ENCODE measurements at places on chromosomes 11 and 22.
A peak's percentile ranks its signal among the peaks of the same experiment; 100 is the strongest.

GRCh38 chr11:130535520-130535919, 87.1 kb downstream of the ADAMTS15 start:
- H3K27ac ChIP-seq = no peak overlapping the region
- H3K27me3 ChIP-seq = no peaks in the 10 kb centered on the region
- ATAC-seq = no peak
- no peaks in the 10 kb centered on the region for H3K36me3 ChIP-seq
- H3K4me1 ChIP-seq = no peaks in the 10 kb centered on the region

DNA sequence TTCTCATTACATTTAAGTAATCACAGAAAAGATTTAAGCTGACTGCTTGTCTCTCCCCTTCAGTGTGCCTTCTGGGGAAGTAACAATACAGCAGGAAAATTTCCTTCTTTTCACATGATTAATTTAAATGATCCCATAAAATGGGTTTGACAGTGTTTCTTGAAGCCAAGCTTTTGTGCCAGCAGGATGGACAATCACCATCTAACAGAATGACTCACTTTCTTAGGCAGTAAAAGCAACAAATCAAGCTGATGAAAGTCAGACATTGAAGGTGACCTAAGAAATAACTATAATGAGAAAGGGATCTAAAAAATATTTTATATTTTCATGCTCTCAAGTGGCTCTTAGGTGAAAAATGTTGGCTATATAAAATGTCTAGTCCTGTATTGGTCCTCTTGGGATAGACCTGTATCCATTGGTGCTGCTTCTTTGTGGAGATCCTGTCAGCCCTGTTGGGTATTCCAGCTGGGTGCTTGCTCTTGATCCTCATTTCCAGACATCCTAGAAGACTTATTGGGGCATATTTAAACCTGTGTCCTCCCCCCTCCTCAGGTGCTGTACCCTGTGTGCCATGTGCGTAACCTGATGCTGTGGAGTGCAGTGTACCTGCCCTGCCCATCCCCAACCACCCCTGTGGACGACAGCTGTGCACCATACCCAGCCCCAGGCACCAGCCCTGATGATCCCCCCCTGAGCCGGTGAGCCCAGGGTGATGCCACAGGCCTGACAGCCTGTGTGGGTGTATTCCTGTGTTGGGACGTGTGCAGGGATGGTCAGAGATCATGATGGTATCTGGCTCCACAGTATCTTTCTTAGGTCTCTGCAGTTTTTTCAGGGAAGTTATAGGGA, 62.7 kb upstream of the HORMAD2 start:
- no peaks in the 10 kb centered on the region for H3K4me1 ChIP-seq
- H3K27me3 ChIP-seq = no peaks in the 10 kb centered on the region
- H3K4me3 ChIP-seq = no peak overlapping the region
- no peak overlapping the region for H3K27ac ChIP-seq
- no peak for ATAC-seq

DNA sequence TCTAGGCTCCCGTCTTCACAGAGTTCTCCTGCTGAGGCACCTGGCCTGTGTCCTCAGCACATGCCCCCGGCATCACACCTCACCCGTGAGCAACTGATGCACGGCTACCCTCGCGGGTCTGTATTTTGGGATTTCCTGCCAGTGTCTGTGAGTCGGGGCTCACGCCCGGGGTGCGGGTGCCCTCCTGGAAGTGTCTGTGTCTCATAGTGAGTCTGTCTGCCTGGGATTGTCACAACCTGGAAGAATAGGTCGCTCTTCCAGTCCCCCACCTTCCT, 11.4 kb downstream of the BRSK2 start:
- H3K27me3 ChIP-seq = peaks cover 96% of the 10 kb centered on the region
- no peaks in the 10 kb centered on the region for H3K4me1 ChIP-seq
- ATAC-seq = no peak
- no peaks in the 10 kb centered on the region for H3K36me3 ChIP-seq

- H3K4me1 ChIP-seq = no peaks in the 10 kb centered on the region
- H3K36me3 ChIP-seq = no peaks in the 10 kb centered on the region
- ATAC-seq = no peak
- no peaks in the 10 kb centered on the region for H3K27me3 ChIP-seq
Measured at GRCh38 chr11:62370743-62371440, 33.6 kb downstream of the ASRGL1 start.

DNA sequence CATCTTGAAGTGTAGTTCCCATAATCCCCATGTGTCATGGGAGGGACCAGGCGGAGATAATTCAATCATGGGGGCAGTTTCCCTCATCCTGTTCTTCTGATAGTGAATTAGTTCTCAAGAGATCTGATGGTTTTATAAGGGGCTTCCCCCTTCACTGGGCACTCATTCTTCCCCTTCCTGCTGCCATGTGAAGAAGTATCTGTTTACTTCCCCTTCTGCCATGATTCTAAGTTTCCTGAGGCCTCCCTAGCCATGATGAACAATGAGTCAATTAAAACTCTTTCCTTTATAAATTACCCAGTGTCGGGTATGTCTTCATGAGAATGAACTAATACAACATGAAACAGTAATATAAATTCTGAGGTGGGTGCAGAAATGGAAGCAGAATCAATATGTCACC, 12.1 kb upstream of the SPTBN2 start:
- H3K36me3 ChIP-seq = no peaks in the 10 kb centered on the region
- H3K27me3 ChIP-seq = no peaks in the 10 kb centered on the region
- H3K4me1 ChIP-seq = no peaks in the 10 kb centered on the region
- no peak for ATAC-seq
- no peak overlapping the region for H3K4me3 ChIP-seq

GRCh38 chr22:26722159-26722558, 64.8 kb downstream of the MIAT start:
- no peaks in the 10 kb centered on the region for H3K4me1 ChIP-seq
- no peak overlapping the region for H3K4me3 ChIP-seq
- no peak for ATAC-seq
- no peaks in the 10 kb centered on the region for H3K27me3 ChIP-seq
- no peak overlapping the region for H3K27ac ChIP-seq

DNA sequence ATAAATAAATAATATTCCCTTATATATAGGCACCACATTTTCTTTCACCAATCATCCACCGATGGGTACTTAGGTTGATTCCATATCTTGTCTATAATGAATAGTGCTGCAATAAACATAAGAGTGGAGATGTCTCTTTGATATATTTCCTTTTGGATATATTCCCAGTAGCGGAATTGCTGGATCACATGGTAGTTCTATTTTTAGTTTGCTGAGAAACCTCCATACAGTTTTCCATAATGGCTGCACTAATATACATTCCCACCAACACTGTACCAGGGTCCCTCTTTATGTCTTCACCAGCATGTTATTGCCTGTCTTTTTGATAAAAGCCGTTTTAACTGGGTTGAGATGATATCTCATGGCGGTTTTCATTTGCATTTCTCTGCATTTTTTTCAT, 23.6 kb downstream of the PAMR1 start:
- no peaks in the 10 kb centered on the region for H3K27me3 ChIP-seq
- no peaks in the 10 kb centered on the region for H3K4me1 ChIP-seq
- no peak for ATAC-seq

DNA sequence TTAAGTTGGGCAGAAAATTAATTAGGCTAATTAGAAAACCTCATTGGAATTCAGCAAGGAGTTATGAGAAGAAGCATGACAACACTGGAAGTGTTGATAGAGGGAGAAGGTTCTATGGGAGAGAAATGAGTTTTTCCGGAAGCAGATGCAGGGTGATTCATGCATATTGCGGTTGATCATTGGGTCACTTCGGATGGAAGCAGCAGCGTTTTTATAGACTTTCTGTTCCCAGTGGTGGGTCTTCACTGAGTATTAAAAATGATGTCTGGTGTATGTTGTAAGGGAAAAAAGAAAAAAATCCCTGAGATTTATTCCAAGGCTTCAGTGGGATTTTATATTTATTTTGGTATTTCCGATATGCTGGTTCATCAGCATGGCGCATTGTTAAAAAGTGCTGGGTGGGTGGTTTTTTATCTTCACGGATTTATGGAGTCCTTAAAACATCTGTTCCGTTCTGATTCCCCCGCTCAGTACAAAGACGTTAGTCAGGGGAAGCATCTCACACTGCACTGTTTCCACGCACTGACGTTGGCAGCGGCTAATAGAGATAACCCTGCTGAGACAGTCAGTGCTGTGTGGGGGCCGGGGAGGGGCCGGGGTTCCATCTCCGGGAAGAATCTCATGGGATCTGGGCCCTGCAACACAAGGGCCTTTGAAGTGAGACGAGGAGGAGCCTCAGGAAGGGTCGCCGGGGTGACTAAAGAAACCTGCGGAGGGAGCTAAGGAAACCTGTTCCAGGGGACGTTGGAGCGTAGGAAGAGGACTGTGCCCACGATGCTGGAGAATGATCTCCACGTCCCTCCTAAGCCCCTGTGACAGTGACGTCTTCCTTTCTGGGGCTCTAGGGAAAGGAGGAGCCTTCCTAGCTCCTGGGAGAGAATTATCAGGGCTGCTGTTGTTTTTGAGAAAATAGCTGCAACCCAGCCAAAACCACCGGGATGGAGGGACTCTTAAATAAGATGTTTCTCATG, 390.0 kb downstream of the NTM start:
- no peaks in the 10 kb centered on the region for H3K4me1 ChIP-seq
- H3K27me3 ChIP-seq = peaks cover 26% of the 10 kb centered on the region
- no peaks in the 10 kb centered on the region for H3K36me3 ChIP-seq
- H3K27ac ChIP-seq = no peak overlapping the region
- no peak for ATAC-seq
- no peak overlapping the region for H3K4me3 ChIP-seq

- H3K36me3 ChIP-seq = peaks cover 52% of the 10 kb centered on the region
- peak overlapping the region; percentile 80 for H3K4me3 ChIP-seq
- H3K27ac ChIP-seq = peak overlapping the region; percentile 55
- no peak for ATAC-seq
- H3K27me3 ChIP-seq = no peaks in the 10 kb centered on the region
Measured at GRCh38 chr11:62603072-62603408, 1.4 kb upstream of the MTA2 start.

DNA sequence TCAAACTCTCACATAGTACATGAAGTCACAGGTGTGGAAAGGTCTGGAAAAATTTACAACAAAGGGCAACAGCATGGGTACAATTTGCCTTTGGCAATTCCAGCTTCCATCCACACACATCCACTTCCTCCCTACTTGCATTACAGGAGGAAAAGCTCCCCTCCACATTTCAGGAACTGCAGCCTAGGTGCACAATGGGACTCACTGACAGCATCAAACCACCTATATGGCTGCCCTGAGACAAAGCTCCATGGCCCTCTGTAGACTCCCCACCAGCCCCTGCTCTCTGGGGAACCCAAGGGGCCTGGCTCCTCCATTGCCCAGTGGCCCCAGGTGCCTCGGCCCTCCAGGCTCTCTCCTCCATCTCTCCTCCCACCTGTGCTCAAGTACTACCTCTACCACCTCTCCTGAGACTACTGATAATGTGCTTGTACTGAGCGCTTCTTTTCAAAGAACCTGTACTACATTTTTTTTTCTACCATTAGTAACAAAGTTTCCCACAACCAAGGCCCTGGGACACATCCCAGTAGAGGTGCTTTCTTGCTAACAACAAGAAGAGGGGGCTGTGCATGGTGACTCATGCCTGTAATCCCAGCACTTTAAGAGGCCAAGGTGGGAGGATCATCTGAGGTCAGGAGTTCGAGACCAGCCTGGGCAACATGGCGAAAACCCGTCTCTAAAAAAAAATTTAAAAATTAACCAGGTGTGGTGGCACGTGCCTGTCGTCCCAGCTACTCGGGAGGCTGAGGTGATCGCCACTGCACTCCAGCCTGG, 4.9 kb downstream of the YPEL1 start:
- no peaks in the 10 kb centered on the region for H3K27me3 ChIP-seq
- ATAC-seq = no peak
- H3K4me1 ChIP-seq = peaks cover 4% of the 10 kb centered on the region
- H3K27ac ChIP-seq = no peak overlapping the region

DNA sequence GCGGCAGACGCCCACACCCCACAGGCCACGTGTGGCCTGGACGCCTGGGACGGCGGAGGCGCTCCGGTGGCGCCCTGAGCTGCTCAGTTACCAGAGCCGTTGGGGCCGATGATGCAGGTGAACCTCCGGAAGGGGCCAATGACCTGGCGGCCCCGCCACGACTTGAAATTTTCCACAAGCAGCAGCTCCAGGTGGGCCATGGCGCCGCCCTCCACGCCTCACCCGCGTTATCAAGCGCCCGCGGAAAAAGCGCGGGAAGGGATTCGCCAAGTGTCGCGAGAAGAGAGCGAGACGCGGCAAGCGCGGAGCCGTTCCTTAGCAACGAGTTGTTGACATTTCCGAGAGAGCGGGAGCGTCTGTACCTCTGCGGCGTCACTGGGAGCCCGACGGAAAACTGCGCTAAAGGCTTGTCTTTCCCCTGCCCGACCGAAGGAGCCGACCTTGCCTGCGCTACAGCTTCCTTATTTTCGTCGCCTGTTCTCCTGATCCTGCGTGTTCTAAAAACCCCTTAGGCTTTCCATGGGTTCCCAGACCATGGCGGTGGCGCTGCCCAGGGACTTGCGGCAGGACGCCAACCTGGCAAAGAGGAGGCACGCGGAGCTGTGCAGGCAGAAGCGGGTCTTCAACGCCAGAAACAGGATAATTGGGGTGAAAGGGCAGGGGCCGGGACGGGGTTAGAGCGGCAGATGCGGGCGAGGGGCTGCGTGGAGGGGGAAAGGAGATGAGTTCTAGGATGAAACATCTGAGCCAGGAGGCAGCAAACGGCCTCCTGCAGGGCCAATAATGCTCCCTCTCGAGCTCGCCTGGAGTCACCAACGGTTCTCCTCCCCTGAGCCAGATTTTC, at the start of the genes RIBC2 and SMC1B:
TSS of gene RIBC2 (plus strand) at position 326 of the 844 bp plus-strand sequence. CDS start at position 520, 194 bp downstream.
TSS of gene SMC1B (minus strand) at position 232 of the 844 bp plus-strand sequence. CDS start at position 200, 32 bp downstream.
- H3K4me1 ChIP-seq = no peaks in the 10 kb centered on the region
- H3K27me3 ChIP-seq = peaks cover 17% of the 10 kb centered on the region
- ATAC-seq = peak; percentile 89
- peak within 1 kb of the TSS; percentile 52 for H3K4me3 ChIP-seq
- no peaks in the 10 kb centered on the region for H3K36me3 ChIP-seq

- no peaks in the 10 kb centered on the region for H3K4me1 ChIP-seq
- no peaks in the 10 kb centered on the region for H3K27me3 ChIP-seq
- no peak overlapping the region for H3K27ac ChIP-seq
- no peak for ATAC-seq
Measured at GRCh38 chr11:112972399-112973145, 11.4 kb downstream of the NCAM1 start.

DNA sequence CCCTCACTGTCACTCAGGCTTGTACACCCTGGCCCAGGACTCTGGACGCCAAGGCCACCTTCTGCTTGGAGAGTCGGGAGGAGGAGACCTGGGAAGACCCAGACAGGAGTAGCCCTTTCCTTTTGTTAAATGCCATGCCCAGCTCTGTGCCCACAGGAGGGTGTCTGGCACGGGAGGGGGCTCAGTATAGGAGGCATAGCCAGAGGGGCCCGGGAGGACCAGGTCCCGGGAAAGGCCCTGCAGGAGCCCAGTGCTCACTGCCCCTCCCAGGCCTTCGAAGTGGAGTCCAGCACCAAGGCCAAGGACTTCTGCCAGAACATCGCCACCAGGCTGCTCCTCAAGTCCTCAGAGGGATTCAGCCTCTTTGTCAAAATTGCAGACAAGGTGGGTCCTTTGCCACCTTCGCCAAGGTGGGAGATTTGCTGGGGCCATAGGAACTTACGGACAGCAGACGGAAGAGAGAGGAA, 79.0 kb downstream of the MYO7A start:
- H3K27me3 ChIP-seq = no peaks in the 10 kb centered on the region
- no peak for ATAC-seq
- H3K27ac ChIP-seq = no peak overlapping the region
- H3K36me3 ChIP-seq = no peaks in the 10 kb centered on the region
- H3K4me3 ChIP-seq = no peak overlapping the region

- no peak overlapping the region for H3K27ac ChIP-seq
- H3K4me1 ChIP-seq = no peaks in the 10 kb centered on the region
Measured at GRCh38 chr11:101321222-101321621, 191.6 kb upstream of the PGR start.
